ENCODE measurements at places on chromosomes 7 and 10.

DNA sequence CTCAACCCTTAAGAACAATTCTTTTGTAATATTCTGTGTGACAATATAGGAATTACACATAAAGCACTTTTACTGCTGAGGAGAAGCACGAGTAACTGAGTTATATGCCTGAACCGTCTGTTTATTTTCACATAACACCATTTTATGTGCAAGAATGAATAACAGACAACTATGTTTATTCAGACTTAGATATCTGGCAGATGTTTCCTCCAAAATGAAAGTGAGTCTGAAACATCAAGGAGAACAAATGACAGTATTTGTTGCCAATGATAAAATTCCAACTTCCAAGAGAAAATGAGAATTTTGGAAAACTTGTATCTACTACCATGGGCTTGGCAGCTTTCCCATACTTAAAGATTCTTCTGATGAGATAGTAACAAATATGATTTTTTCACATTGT, 51.4 kb downstream of the DNMBP start:
- DNase-seq: no peak

- DNase-seq: no peak
Observed at GRCh38 chr7:127226685-127227374, 25.9 kb downstream of the GRM8 start.

GRCh38 chr10:10475812-10476211, 541.9 kb upstream of the CELF2 start:
- DNase-seq: no peak

GRCh38 chr10:116588995-116589394, 1.8 kb upstream of the PNLIPRP1 start:
- DNase-seq: no peak

DNA sequence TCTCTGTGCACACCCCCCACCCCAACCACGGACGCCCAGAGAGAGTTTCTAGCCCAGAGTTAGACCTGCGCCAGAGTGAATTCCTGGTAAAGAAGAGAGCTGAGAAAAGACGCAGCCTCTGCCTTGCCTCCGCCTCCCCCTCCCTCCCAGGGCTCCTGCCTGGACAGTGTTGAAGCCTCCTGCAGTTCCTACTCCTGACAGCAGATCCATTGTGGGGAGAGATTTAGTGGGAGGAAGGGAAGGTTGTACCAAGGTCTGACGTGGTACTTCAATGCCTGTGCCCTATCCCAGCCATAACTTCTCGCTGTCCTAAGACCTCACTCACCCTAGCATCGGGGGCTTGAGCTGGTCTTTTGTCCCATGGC, 952 bp downstream of the SRRM3 start:
- DNase-seq: no peak

GRCh38 chr10:43137717-43138020, 576 bp upstream of the CSGALNACT2 start:
- no peak for DNase-seq

- DNase-seq: no peak
Observed at GRCh38 chr10:116477986-116478664, 50.5 kb downstream of the PNLIPRP3 start.

DNA sequence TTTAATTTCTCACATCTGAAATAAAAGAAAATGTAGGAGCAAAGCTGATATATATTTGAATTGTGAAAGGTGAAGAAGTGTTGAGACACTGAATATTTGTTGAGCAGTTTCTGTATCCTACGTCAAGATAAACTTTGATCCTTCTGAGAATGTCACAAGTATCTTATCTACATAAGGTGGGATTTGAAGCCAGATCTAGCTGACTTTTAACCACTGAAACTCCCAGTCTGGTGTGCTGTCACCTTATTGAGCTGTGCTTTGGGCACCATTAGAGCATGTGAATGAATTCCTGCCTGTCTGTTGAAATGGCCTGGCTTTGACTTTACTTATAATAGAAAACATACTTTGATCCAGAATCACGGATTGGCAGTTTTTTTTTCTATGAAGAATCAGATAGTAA, 15.2 kb downstream of the GPR141 start:
- no peak for DNase-seq

GRCh38 chr7:22665923-22666322, 61.1 kb upstream of the IL6 start:
- DNase-seq: no peak

GRCh38 chr10:73229567-73229966, 17.5 kb downstream of the DNAJC9 start:
- DNase-seq: no peak

DNA sequence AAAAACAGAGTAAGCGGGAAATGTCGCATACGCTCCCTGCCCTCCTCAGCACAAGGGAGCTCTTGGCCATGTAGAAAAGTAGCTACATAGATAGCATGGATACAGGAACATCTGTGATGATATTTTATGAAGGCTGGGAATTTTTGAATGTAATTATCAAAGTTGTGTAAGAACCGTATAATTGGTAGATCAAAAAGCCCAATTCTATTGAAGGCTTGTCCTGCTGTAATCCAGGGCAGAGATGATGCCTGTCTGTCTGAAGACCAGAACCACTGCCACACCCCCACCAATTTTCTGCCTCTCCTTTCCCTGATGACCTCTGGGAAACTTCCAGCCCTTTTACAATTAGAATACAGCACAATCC, 51.4 kb downstream of the ZRANB1 start:
- DNase-seq: no peak

- DNase-seq: no peak
Observed at GRCh38 chr7:169276-170172, 22.8 kb upstream of the FAM20C start.

- no peak for DNase-seq
Observed at GRCh38 chr7:17492437-17492836, 194.0 kb downstream of the AHR start.

- peak; percentile 63 for DNase-seq
Observed at GRCh38 chr7:128869138-128869943, 6.7 kb downstream of the ATP6V1F start.

DNA sequence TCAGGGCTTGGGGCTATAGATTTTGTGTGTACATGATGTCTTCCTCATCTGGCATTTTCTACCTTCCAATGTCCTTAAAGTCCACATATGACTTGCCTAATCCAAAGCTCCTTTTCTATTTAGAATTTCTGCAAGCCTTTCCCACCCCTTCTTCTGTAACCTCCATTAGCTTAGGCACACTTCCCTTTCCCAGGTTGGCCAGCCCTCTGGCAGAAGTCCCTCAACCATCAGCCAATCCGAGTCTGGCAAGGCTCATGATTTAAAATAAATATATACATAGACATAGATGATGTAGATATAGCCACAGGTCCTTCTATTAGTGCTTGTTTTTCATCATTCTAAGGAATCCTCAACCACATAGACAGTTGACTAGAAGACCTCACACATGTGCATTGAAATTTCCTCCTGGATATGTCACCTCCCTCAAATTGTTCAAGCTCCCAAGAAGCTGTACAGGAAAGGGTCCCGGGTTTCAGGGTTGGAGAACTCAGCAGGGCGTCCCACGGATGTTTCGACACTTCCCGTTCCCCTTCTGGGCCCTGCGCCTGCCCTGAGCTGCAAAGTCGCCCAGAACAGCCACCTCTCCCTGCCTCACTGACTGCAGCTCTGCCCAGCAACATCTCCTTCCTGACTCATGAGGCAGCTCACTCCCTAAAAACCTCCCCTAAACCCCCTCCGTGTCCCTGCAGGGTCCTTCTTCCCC, 20.4 kb upstream of the PIK3AP1 start:
- no peak for DNase-seq
